ENCODE measurements at places on chromosomes 13 and 19.
A peak's percentile ranks its signal among the peaks of the same experiment; 100 is the strongest.

- no peak for DNase-seq
Observed at GRCh38 chr19:32615569-32615968, 34.6 kb downstream of the PDCD5 start.

DNA sequence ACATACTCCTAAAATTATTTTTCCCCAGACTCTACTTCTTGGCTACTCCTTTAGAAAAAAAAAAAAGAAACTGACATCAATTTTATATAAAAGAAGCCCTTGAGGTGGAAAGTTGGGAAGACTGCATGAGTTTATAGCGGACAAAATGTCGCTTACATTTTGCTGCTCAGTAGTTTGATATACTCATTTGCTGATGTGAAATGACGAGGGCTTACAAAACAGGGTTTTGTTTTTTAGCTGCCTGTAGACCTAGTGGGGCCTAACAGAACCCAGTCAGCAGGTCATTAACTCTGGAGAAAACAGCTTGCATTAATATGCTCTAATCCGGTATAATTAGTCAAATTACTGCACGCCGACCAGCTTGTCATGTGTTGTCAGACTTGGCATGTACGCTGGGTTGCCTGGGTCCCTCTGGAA is 37.6 kb upstream of the MAB21L1 start:
- no peak for DNase-seq

- DNase-seq = no peak
Observed at GRCh38 chr19:876780-877314, 16.1 kb downstream of the MED16 start.

GRCh38 chr19:18895038-18895823 is 727 bp downstream of the CERS1 start:
- DNase-seq = no peak

DNA sequence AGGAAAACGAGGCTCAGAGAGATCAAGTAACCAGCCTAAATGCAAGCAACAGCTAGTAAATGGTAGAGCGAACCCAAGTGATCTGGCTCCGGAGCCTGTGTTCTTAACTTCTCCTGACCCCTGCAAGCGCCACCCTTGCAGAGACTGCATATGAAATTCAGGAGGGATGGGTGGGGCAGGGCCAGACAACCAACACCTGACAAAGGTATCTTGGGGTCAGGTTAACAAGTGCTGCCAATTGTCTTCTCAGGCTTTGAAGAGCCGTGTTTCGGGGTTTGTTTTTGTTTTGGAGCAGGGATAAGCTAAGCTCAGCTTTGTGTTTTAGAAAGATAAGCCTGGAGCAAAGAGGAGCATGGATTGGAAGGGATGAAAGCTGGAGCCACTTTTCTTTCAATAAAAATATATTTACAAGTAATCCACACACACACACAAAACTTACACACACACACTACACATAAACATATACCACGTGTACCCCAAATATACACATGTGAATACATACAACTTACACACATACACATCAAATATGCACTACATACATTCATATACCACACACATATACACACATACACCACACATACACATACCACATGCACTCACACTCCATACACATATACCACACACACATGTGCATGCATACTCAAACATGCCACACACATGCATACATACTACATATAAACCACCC is 722.0 kb downstream of the DIAPH3 start:
- DNase-seq = no peak

- DNase-seq = no peak
Observed at GRCh38 chr13:47215736-47216135, 318.9 kb upstream of the HTR2A start.

DNA sequence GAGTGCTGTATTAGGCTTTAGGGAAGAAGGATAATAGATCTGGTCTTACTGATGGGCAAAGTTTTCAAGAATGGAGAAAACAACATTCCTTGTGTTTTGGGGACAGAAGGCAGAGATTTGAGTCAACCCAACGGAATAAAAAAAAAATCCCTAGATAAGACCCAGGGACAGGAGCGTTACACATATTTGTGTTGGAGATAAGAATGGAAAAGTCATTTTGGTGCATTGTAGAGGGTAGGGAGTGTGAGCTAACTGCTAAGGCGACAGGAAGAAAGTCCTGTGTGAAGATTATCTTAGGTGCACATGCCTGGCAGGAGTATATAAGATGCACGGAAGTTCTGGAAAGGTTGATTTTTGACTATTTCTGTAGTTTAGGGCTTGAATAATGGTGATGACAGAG is 450.3 kb upstream of the ARGLU1 start:
- no peak for DNase-seq

GRCh38 chr19:29841209-29841558 is 29.4 kb downstream of the CCNE1 start:
- no peak for DNase-seq

DNA sequence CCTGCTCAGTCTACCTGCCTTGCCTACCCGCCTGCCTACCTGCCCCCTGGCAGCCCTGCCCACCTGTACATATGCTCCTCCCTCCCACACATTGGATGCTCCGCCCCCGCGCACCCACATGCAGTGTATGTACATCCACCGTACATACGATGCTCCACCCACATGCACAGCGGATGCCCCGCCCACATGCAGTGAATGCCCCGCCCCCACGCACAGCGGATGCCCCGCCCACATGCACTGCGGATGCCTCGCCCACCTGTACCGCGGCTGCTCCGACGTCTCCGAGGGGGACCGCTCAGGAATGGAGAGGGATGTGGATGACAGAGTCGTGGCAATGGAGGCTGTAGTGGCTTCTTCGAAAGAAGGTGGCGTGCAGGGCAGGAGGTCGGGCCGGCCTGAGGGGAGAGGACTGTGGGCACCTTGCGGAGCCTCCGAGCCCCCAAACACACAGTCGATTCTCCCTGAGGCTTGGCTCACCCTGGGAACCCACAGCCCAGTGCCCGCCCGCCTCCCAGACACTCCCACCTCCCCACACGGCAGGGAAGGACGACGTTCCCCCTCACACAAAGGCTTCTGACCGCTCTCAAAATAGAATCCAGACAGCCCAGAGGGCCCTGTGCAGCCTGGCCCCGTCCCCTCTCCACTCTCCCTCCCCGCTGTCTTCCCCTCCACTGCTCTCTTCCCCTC is 16.5 kb upstream of the CACTIN start:
- no peak for DNase-seq

DNA sequence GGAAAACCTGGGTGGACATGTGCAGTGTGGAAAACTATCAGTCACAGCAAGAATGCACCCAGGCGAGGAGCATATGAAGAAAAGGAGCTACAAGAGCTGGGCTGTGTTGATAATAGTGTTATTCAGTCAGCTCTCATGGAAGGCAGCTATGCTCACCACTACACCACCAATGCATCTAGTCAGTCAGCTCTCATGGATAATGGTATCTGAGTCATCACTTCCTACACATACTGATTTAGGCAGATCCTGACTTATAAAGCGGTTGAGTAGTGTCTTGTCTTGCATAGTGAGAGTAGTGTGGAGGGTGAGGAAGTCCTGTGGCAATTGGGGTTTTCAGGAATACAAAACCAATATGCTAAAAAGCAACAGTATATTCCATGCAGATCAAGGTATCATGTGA is 9.1 kb upstream of the ZNF160 start:
- DNase-seq = no peak

DNA sequence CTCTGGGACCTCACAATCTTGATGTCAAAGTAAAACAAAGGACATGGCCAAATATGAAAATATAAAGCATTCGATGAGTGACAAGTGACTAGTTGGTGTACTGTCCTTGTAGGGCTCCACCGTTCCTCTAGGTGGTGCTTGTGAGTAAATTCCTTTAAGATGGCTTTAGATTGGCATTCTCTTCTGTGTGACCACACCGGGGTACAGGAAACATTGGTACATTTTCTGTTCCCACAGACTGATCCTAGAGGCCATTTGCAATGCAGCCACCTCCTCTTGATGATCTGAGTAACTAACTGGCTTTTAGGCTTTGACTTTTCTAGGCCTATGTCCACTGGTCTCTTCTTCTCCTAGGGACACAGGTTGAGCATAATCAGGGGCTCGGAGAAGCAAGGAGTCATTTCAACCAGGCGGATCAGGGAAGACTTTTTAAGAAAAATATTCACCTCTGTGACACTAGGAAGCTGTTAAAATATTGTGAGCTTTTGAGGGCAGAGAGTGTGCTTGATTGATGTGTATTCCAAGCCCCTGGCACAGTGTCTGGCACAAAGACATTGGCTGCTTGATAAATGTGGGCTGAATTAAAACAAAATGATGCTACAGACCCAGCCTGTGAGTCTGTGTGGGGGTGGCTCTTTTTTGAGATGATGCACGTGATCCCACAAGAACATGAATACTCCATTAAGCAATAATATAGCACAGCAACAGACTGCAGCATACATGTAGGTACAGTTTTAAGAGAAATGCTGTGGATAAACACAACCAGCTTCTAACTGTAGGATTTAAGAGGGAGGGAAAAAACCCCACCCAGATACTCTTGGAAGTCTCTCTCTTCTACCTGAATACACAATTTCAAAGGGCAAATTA is 21.0 kb downstream of the EPSTI1 start:
- DNase-seq = no peak

- no peak for DNase-seq
Observed at GRCh38 chr13:26457212-26457611, 100.3 kb upstream of the WASF3 start.

DNA sequence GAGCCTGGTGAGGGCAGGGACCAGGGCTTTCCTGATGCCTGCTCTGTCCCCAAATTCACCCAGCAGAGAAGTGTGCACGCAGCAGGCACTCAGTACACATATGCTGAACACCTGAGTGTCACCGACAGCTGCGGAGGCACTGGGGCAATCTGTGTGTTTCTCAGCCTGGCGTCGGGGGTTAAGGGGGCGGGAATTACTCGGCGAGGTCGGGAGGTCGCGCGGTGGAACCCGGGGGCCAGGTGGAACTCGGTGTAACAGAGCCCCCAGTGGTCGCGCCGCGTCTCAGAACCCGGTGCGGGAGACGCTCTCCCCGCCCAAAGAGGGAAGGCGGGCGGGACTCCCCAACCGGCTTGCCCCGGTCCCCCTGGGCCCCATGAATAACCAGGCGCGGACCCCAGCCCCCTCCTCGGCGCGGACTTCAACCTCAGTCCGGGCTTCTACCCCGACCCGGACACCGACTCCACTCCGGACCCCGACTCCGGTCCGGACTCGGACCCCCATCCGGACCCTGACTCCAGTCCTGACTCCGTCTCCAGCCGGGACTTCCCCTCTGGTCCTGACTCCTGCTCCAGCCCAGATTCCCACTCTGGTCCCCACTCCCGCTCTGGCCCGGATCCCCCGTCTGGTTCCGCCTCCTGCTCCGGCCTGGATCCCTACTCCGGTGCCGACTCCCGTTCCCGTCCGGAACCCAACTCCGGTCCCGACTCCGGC is at the start of gene SELENOV:
Gene SELENOV (plus strand): TSS at position 300 of the 711 bp plus-strand sequence. CDS start 74 bp downstream, at position 374.
- no peak for DNase-seq

DNA sequence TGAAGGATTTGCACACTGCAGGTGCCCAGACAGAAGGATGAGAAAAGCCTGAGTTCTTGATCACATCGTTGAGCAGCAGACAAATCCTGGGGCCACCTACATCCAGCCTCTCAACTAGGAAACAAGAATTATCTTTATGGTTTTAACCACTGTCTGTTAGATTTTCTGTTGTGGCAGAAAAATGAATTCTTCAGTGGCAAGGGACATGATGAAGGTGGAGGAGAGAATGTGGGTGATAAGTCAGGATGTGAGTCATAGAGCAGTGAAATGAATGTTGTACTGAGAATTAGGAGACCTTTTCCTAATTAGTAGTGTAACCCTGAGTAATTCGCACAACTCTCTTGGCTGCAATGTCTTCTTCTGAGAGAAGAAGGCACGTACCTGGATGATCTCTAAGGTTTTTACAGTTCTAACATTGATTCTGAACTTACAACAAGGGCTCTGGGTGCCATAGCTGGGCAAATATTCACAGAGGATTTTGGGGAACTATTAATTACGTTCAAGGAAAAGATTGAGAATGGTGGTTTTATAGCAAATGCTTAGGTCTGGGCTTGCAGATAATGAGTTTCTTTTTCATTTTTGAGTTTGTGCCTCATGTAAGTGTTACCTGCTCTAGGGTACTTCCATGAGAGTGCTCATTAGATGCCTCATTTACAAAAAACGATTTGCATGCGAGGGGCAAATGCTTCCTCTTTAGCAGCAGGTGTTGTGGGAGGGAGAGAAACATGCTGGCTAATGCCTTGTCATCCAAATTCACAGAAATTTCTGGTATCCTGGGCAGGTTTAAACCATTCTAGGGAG is 111.0 kb upstream of the KL start:
- DNase-seq = no peak

DNA sequence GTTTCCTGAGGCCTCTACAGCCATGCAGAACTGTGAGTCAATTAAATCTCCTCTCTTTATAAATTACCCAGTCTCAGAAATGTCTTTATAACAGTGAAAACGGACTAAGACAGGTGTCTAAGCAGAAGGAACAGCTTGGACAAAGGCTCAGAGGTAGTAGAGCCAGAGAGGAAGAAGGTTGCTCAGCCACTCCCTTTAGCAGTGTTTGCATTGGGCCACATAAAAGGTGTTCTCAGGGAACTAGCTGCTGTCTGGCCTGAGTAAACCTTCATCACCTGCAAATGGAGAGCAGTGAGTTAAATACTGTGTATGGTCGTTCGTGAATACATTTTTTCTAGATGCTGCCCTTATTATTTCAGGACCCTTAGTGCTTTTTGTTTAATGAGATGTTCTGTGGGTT is 383.4 kb downstream of the EFNB2 start:
- no peak for DNase-seq

GRCh38 chr13:27298849-27299248 is 28.2 kb downstream of the RASL11A start:
- DNase-seq = no peak

DNA sequence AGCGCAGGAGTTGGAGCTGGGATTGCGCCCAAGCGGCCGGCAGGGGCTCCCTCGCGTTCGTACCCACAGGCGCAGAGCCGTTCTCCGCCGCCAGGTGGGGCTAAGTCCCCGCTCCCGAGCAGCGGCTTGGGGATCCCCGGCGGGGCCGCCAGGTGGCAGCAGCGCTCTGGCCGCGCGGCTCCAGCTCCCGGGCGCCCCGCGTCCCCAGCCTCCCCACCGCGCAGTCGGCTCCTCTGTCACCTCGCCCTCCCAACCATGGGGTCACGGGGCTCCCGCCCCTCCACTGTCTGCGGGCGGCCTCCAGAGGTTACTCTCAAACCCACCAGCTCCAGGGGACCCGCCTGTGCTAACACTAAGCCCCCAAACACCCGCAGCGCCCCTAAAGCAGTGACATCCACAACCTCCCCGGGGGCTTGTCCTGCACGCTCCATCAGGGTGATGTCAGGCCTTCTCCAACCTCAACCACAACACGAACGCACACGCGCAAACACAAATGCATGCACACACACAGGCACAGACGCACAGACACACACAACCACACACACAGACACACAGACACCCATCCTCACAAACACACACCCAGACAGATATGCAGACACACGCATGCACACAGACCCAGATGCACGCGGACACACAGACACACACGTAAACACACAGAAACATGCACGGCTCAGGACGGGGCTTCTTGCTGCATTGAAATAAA is 18.4 kb upstream of the KCTD15 start:
- peak; percentile 74 for DNase-seq

GRCh38 chr19:44371815-44372480 is 15.5 kb upstream of the ZNF112 start:
- no peak for DNase-seq
